ENCODE measurements at places on chromosomes 16 and 17.
A peak's percentile ranks its signal among the peaks of the same experiment; 100 is the strongest.

DNA sequence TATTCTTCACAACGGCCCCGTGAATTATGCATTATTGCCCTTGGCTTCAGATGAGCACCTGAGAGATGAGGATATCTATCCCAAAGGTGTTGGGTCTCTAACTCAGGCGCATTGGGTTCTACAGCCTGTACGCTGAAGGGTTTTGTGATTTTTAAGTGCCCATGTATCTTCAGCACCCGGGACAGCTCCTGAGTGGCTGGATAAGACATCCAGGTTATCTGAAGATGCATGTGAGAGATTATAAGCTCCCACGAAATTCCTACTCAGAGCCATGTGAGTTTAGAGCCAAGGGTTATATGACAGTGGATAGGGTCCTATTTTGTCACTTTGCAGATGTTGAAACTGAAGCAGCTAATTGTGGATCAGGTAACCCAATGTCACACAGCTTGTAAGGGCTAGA, 612.3 kb upstream of the EEF2KMT start:
- DNase-seq = no peak

- DNase-seq = no peak
These were observed 2.8 kb upstream of the NUBP1 start for GRCh38 chr16:10740845-10741208.

DNA sequence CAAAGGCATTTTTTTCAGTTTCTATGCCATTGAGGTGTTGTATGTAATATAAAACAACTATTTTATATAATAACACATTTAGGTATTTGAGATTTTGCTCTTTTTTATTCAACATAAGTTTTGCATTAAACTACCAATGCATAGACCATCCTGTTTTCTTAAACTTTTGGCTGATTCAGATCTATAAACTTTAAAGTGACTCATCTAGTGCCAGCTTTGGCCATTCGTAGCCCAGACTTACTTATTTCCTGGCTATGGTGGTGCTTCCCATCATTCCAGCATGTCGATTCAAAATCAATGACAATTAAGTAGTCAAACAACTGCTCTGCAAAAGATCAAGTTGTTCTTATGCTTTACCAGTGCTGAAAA, 3.1 kb downstream of the ERI2 start:
- no peak for DNase-seq

- no peak for DNase-seq
These were observed 9.9 kb downstream of the AHSP start for GRCh38 chr16:31537362-31538242.

DNA sequence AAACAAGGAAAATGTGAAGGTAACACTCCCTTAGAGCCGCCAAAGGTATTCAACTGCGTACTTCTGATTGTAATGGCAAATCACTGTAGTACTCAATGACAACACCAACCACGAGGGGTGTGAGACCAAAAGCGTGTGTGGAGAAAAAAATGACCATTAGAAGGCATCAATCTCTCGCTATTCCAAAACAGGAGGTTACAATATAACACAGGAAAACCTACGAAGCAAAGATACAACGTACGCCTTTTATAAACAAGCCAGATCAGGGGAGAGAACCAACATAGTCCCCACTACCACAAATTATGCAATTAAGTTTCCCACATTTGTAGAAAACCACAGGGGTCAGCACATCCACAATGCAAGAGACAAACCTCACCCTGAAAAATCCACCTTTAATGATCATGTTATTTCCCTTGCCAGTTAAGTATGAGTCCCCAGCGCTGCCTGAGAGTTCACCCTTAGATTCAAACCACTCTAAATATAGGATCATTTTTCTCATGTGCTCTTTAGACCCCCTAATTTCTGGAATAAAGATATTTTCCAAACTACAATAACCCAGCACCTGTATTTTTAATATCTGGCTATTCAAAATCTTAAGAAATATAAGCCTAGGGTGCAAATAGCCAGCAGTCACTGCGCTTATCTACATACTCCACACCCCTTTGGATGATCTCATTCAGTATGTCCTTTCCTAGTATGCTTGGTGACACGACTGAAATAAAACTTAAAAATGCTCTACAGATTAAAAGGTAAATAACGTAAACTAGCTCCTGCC, 12.4 kb downstream of the TEX14 start:
- DNase-seq = no peak

GRCh38 chr17:41801374-41802271, 10.1 kb downstream of the P3H4 start:
- DNase-seq = peak; percentile 67

DNA sequence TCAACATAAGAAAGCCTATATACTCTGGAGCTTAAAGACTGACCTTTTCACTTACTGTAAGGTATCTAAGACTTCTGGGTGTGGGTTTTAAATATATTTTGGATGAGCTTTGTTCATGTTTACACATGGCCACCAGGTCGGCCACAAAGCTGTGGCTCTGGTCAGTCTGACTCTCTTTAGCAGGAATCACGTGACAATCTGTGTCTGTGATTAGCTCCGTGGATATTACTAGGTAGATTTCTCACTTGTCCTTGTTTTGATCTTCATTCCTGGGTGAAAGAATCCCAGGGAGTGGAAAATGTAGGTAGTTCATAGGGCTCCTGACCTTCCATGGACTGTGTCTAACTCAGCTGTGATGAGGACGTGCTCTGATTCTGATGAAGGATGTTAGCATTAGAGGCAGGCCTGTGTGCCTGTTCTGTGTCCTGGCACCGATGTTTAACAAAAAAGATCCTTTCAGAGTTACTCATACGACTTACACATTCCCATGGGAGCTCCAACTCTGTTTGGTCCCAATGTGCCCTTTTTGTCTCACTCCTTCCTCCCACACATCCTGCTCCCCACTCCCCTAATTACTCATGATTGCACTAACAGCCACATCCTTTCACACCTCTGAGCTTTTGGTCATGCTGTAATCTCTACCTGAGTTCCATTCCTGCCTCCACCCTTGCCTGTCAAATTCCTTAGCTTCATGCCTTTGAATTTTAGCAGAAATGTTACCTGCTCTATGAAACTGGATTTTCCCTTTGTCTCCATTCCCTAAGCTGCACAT, 425.1 kb downstream of the MAF start:
- DNase-seq = no peak

DNA sequence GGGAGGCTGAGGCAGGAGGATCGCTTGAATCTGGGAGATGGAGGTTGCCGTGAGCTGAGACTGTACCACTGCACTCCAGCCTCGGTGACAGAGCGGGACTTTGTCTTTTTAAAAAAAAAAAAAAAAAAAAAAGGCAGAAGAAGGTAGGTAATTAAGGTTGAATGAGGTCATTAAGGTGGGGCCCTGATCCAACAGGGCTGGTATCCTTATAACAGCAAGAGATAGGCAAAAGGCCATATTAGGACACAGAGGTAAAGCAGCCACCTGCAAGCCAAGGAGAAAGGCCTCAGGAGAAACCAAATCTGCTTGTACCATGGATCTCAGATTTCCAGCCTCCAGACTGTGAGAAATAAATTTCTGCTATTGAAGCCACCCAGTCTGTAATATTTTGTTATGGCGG, 60.3 kb downstream of the SPAG9 start:
- DNase-seq = no peak

- DNase-seq = no peak
These were observed 13.5 kb upstream of the METRNL start for GRCh38 chr17:83065660-83066542.

DNA sequence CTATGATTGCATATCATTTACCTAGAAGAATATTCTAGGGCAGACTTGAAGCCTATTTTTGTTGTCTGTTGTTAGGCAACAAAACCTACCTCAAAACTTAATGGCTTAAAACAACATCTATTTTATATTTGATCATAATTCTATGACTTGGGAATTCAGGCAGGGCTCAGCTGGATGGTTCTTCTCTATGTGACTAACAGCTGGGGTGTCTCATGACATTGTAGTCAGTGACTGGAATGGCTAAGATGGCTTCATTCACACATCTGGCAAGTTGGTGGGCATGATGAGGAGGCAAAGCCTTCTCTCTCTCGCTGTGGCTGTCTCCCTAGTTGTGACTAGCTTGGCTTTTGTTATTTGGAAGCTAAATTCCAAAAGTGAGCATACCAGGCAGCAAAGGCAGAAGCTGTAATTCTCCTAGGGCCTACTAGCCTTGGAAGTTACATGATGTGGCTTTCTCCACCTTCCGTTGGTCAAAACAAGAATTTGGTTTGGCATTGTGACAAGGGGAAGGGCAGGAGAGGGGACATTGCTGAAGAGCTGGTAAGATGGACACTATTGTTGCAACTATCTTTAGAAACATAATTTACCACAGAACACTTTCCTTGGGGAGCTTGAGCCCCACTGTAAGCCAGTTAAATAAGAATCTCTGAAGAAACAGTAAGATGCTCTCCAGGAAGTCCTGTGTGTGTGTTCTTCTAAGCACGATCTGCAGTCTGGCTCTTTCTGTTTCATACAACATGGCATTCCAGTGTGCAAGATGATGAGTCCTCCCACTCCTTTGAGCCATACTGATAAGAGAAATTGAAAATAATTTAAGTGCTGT, 39.4 kb downstream of the ZNRF1 start:
- DNase-seq = no peak

DNA sequence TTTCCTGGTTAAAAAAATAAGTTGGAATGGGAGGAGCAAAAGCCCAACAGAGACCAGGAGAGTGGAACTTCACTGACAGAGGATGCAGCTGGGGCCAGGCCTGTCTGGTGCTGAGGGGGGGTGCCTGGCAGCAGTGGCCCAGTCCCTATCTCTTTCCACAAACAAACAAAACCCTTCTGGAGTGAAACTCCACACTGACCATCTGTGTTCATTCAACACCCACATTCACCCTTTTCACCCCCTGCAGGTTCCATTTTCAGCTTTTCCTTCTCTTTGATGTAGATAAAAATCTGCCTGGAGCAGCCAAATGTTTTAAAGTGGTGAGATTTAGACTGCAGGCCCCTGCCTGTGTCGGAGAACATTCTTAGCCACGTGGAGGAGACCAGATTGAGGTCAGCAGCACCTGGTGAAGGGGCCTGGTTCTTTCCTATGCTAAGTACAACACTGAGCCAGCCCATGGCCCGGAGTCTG, 161.4 kb upstream of the CDH11 start:
- no peak for DNase-seq

DNA sequence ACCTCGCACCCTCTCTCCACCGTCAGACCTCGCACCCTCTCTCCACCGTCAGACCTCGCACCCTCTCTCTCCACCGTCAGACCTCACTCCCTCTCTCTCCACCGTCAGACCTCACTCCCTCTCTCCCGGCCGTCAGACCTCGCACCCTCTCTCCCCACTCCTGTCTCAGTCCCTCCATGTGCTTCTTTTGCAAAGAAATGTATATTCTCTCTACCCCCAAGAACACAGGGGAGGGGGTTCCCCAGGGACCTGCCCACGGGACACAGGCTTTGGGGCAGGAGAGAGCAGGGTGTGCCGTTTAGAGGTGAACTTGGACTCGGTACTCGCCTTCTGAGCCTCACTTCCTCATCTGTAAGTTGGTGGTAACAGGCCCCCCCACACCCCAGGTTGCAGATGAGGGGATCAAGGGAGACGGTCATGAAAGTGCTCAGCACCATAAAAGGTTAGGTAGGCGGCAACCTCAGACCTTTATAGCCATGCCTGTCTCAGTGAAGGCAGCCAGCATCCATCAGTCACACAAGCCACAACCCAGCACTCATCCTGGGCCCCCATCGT, 63.7 kb downstream of the RPH3AL start:
- DNase-seq = no peak

DNA sequence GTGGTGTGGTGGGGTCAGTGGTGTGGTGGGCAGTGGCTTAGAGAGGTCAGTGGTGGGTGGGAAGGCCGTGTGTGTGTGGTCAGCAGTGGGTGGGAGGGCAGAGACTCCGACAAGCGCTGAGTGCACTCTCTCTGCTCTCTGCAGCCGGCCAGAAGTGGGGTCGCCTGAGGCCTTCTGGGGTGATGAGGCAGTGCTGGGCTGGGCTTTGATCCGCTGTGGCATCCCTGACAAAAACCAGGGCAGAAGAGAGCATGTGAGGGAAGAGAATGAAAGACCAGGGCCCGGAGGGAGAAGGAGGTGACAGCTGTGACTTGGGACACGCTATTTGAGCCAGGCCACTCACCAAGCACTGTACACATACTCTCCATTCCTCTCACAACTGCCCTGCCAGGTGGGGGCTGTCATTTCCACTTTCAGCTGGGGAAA, 50.8 kb downstream of the NKD1 start:
- DNase-seq = no peak

GRCh38 chr17:60091908-60092331, 13.2 kb upstream of the HEATR6 start:
- no peak for DNase-seq

GRCh38 chr16:30543067-30543466, 8.4 kb upstream of the ZNF747 start:
- DNase-seq = no peak

GRCh38 chr16:50400967-50401348, 32.2 kb upstream of the BRD7 start:
- DNase-seq = no peak

DNA sequence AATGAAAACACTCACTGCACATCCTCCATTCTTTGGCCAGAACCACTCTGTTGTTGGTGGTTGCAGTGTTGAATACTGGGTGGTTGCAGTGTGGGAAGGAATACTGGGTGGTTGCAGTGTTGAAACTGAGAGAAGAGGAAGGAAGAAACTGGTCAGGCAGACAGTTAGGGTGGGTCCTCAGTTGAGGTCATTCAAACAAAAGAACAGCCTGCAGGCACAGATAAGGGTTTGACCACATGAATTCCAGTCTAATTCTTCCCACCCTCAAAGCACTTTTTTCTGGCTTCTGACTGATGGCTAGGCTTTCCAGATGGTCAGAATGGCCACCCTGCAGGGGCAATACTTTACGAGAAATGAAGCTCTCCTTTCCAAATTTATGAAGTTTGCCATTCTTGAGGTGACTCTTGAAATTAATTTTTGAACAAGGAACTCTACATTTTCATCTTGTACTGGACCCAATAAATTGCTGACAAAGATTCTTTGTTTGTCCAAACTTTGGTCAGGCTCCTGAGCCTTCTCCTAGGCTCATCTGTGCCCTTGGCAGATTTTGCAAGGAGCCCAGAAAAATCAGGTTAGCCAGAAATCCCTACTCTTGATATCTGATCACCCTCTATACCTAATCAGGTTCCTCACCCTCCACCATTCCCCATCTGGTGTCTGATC, 596.6 kb upstream of the CDH5 start:
- DNase-seq = no peak

DNA sequence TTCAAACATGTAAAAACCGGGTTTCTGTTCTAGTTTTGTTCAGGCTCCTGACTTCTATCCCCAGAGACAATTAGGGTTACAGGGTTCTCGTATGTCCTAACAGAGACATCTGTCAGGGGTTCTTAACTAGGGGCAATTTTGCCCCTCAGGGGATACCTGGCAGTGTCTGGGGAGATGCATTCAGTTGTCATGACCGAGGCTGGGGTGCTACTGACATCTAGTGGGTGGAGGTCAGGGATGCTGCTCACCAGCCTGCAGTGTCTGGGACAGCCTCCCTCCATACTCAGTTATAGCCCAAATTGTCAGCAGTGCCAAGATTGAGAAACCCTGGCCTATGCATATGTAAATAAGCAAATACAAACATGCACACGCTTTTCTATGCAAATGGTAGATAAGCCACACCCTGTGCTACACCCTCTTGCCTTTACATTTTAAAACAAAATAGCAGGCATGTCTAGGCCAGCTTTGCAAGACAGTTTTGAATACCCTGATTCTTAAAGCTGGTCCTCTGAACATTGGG, 37.4 kb downstream of the CLEC16A start:
- no peak for DNase-seq

All from stimulated activated CD8-positive, alpha-beta memory T cell treated with anti-CD3 and anti-CD28 coated beads, Interleukin-4, amount 100 ng/mL, for 24 hours (primary cell).